ENCODE measurements at places on chromosomes 3 and 15.

DNA sequence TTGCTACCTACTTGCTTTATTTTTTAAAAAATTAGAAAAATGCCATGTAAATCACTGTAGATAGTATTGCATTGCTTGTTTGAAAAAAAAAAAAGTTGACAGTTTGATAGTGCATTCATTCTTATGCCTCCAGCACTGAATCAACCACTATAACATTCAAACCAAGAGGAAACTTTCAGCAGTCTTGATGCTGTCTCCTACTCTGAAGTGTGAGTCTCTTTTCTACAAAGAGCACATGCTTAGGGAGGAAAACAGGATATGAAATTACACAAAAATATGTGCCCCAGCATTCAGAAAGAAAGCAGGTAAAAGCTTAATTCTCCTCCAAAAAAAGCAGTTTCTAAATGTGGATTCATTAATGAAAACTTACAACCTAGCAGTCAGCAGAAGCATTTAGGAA, 78.3 kb downstream of the ZBTB20 start:
- no peak for DNase-seq

DNA sequence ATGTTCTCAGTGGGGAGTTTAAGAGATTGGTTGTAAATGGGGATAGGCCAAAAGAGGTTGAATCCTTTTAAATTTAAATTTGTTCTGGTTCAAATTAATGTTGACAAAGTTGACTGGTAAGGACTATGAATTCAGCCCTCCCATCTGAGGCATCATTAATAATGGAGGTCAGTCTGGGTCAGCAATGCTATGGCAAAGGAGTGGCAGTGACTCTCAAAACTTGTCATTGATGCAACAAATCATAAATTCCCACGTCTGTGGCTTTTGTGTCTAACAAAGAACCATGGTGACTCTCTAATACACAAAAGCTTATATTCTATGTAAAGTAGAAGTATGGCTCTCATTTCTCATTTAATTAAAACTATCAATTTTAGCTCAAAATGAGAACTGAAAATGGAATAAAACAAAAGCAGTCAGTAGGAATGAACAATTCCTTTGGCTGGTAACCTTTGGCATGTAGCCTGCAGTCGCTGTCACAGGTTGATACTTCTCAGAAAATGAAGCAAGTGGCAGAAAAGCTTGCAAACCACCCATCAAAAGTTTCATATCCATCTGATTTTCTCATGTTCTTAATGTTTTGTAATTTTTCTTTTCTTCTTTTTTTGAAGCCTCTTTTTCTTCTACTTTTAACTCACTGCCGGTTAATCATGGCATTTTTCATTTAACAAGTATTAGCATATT, 12.2 kb upstream of the ZBED2 start:
- DNase-seq = no peak

DNA sequence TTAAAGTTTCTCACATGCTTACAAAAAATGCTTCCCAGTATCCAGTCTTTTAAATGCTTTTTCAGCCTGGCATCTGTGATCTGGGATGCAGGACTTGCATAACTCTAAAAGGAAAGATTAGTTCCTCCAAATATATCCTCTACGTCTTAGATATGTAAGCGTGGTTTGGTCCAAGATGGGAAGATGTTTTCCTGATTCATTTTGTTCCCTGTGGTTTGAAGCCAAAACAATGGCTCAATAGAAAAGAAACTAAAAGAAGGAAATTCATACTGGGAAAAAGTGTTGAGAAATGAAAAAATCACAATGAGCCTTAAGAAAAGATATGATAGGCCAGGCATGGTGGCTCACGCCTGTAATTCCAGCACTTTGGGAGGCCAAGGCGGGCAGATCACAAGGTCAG, 1002.8 kb downstream of the NAALADL2 start:
- DNase-seq = no peak

GRCh38 chr3:67550541-67550940, 103.9 kb downstream of the SUCLG2 start:
- DNase-seq = no peak

DNA sequence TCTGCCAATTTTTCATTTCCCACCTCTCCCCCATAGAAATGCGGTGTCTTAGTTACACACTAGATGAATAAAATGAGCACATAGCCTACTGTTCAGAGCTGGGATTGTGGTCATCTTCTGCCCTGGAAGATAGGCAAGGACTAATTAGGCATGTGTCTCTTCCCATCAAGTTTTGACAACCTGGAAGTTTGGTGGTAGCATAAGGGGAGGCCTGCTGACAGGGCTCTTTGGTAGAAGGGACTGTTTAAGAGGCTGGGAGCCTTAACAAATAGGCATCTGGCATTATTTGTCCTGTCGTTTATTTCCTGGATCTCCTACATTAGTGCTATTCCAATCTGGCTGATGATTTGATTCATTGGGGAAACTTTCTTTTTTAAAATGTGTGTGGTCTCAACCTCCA, 512.3 kb downstream of the ZNF385D start:
- DNase-seq = no peak

GRCh38 chr15:48730506-48730905, 80.4 kb downstream of the CEP152 start:
- DNase-seq = no peak

DNA sequence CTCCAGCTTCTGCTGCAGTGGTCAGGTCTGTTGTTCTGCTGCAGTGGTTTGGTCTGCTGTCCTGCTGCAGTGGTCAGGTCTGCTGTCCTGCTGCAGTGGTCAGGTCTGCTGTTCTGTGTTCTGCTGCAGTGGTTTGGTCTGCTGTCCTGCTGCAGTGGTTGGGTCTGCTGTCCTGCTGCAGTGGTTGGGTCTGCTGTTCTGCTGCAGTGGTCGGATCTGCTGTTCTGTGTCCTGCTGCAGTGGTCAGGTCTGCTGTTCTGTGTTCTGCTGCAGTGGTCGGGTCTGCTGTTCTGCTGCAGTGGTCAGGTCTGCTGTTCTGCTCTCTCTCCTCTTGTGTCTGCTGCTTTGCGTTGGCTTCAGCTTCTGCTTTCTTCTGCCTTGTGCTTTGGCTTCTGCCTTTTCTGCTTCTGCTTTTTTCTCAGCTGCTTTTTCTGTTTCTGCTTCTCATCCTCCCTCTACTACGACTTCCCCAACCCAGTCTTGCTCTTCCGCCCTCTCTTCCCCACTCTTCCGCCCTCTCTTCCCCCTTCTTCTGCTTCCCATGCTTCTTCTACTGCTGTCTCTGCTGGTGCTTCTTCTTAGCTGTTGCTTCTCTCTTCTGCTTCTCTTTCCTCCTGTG, 50.7 kb downstream of the FAM43A start:
- DNase-seq = no peak

GRCh38 chr15:57440799-57441198, 64.5 kb downstream of the CGNL1 start:
- no peak for DNase-seq

- DNase-seq = no peak
Measured at GRCh38 chr3:50259432-50260026, 9.4 kb upstream of the SEMA3B start.

GRCh38 chr3:94162700-94163099, 99.8 kb downstream of the NSUN3 start:
- no peak for DNase-seq

DNA sequence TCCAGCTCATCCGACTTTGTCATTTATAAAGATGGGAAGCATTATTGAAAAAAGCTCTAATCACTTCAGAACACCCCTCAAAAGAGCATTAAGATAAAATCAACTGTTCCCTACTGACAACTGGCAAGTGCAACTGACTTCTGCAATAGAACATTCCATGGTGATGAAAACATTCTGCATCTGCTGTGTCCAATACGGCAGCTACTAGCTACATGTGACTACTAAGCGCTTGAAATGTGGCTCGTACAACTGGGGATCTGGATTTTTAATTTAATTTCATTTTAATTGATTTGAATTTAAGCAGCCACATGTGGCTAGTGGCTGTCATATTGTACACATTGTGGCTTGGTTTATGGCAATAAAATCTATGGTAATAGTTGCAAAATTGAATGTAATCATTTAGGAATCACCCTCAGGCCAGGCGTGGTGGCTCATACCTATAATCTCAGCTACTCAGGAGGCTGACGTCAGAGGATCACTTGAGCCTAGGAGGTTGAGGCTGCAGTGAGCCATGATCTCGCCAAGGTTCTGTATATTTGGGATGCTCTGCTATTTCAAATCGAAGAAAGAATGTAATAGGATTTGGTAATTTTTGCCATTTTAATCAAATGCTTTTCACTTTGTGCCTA, 390.3 kb downstream of the GABRB3 start:
- no peak for DNase-seq

GRCh38 chr15:39468331-39468730, 112.5 kb upstream of the THBS1 start:
- DNase-seq = no peak

- no peak for DNase-seq
Measured at GRCh38 chr3:40490916-40491315, 14.0 kb downstream of the ZNF619 start.

DNA sequence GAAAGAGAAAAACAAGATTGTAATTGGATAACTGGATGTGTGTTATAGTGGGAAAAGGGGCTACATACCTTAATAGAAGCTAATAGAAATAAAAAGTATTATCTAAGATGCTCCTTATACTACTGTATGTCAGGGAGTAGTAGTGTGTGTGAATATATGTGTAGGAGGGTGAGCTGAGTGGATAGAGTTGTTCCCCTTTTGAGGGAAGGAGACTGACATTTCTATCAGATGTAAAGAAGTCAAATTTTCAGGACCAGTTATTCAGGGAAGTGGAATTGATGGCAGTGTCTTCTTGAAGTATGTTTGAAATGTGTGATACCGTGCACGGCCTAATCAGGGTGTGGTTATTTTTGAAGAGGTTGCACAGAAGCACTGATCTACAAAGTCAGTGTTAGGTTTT, 49.1 kb downstream of the PCOLCE2 start:
- DNase-seq = no peak

DNA sequence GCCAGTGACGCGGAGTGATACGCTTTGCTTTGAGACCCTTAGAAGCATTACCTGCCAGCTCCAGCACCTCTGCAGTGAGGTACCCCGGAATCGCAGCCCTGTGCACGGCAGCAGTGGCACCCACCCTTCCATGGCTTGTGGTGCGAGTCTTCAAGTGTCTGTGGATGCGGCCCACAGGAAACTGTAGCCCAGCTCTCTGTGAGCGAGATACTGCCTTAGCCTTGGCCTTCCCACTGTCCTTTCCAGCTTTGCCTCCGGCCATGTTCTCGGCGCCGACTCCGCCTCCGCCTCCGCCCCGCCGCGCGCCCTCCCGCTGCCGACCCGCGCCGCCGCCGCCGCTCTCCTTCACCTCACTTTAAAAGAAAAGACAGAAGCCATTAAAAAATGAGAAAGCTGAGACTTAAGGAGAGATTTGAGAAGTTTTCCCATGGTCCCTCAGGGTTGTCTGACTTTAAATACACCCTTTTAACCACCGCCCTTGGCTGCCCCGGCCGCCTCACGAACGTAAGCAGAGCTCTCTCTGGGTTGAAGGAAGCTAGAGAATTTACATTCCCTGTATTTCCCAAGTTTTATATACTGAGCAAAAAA, 78.5 kb upstream of the FAM174B start:
- no peak for DNase-seq

DNA sequence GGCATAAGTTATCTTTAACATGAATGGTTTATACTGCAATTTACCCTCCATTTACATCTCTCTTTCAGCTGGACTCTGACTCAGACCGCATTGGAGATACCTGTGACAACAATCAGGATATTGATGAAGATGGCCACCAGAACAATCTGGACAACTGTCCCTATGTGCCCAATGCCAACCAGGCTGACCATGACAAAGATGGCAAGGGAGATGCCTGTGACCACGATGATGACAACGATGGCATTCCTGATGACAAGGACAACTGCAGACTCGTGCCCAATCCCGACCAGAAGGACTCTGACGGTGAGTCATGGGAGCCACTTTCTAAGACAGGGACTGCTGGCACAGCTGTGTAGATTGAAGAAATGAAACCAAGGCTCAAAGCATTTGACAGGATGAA, 11.6 kb downstream of the THBS1 start:
- DNase-seq = no peak

- DNase-seq = no peak
Measured at GRCh38 chr15:45498701-45499100, 23.9 kb downstream of the SLC30A4 start.

- DNase-seq = no peak
Measured at GRCh38 chr3:181756645-181757297, 45.0 kb downstream of the SOX2 start.

- no peak for DNase-seq
Measured at GRCh38 chr3:133697960-133698359, 36.2 kb upstream of the TOPBP1 start.

Data from effector CD4-positive, alpha-beta T cell (primary cell).